Vagina (tissue), 2 donors: ENCODE measurements at places on chromosomes 11 and 22.

DNA sequence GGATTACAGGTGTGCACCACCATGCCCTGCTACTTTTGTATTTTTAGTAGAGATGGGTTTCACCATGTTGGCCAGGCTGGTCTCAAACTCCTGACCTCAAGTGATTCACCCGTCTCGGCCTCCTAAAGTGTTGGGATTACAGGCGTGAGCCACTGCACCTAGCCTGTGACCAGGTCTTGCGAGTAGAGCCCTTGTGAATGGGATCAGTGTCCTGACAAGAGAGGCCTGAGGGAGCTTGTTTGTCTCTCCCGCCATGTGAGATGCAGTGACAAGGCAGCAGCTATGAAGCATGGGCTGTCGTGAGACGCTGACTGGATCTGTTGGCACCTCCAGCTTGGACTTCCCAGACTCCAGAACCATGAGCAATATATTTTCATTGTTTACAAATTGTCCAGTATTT, 69.3 kb downstream of the LRRC32 start:
- peaks cover 50% of the 10 kb centered on the region for H3K4me1 ChIP-seq
- no peaks in the 10 kb centered on the region for H3K36me3 ChIP-seq
- H3K4me3 ChIP-seq = no peak overlapping the region
- no peaks in the 10 kb centered on the region for H3K27me3 ChIP-seq
- peak; percentile 85 for DNase-seq

DNA sequence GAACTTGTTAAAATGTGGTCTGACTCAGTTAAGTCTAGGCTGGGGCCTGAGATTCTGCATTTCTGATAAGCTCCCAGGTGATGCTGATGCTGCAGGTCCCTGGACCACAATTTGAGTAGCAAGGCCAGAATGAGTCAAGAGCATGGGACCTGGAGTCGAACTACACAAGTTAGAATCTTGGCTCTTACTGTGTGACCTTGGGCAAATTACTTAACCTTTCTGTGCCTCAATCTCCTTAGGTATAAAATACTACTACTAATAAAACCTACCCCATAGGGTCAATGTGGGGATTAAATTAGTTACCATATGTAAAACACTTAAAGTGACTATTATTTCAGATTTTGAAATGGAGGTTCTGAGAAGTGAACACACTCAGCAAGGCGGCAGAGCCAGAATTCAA, 34.3 kb downstream of the GDPD5 start:
- DNase-seq = no peak
- H3K36me3 ChIP-seq = no peaks in the 10 kb centered on the region
- H3K4me1 ChIP-seq = no peaks in the 10 kb centered on the region
- H3K27me3 ChIP-seq = no peaks in the 10 kb centered on the region

GRCh38 chr11:75468534-75469340, 35.7 kb upstream of the KLHL35 start:
- no peak for DNase-seq
- H3K4me1 ChIP-seq = peaks cover 23% of the 10 kb centered on the region
- H3K36me3 ChIP-seq = no peaks in the 10 kb centered on the region
- H3K27ac ChIP-seq = no peak overlapping the region
- H3K27me3 ChIP-seq = no peaks in the 10 kb centered on the region

- no peaks in the 10 kb centered on the region for H3K27me3 ChIP-seq
- no peaks in the 10 kb centered on the region for H3K36me3 ChIP-seq
- DNase-seq = no peak
- H3K27ac ChIP-seq = no peak overlapping the region
Observed at GRCh38 chr22:37239336-37240239, 4.5 kb downstream of the RAC2 start.

- no peak overlapping the region for H3K4me3 ChIP-seq
- H3K27me3 ChIP-seq = no peaks in the 10 kb centered on the region
- no peak for DNase-seq
- no peak overlapping the region for H3K27ac ChIP-seq
- H3K36me3 ChIP-seq = no peaks in the 10 kb centered on the region
Observed at GRCh38 chr11:75994616-75995015, 179.6 kb downstream of the UVRAG start.

GRCh38 chr11:66317723-66318599, 1.1 kb upstream of the CD248 start:
- H3K27me3 ChIP-seq = no peaks in the 10 kb centered on the region
- peak overlapping the region; percentile 85 for H3K27ac ChIP-seq
- DNase-seq = no peak
- no peaks in the 10 kb centered on the region for H3K36me3 ChIP-seq
- peak overlapping the region; percentile 58 for H3K4me3 ChIP-seq

DNA sequence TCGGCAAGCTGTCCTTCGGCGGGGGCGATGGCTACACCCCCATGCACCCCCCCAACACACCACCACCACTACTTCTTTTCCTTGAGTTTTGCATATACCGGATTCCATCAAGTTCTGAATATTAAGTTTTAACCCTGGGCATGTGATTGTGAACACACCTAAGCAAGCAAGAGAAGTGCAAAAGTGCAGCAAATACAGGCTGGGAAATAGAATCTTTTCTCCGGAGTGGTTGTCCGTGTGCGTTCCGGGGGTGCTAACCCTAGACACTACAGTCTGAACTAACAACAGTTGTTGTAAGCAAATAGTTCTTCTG, 574 bp downstream of the PRSS23 start:
- peaks cover 42% of the 10 kb centered on the region for H3K4me1 ChIP-seq
- no peaks in the 10 kb centered on the region for H3K36me3 ChIP-seq
- peak overlapping the region; percentile 79 for H3K4me3 ChIP-seq
- H3K27ac ChIP-seq = peak overlapping the region; percentile 92

GRCh38 chr11:30062103-30062502, 45.3 kb upstream of the KCNA4 start:
- no peak for DNase-seq
- H3K27me3 ChIP-seq = no peaks in the 10 kb centered on the region
- no peak overlapping the region for H3K27ac ChIP-seq
- H3K36me3 ChIP-seq = no peaks in the 10 kb centered on the region
- no peak overlapping the region for H3K4me3 ChIP-seq

- H3K36me3 ChIP-seq = peaks cover 33% of the 10 kb centered on the region
- H3K4me1 ChIP-seq = no peaks in the 10 kb centered on the region
- H3K27me3 ChIP-seq = no peaks in the 10 kb centered on the region
Observed at GRCh38 chr22:38290347-38290746, 17.5 kb upstream of the TMEM184B start.

DNA sequence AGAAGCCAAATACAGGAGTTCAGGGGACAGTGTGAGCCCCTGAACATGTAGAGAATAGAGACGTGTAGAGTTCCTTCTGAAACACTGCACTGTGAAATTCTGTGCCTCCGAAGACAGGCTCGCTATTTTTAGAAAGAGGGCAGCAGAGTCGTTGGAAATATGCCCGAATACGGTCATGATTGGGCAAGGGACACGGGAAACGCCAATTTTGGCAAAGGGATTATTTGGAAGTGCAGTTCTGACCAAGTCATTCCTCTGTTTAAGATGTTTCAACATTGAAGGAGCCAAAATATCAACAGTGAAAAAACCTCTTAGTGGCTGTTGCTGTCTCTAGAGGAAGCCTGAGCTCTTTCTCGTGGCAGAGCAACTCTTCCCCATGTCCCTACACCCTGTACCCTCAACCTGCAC, 9.5 kb upstream of the CBX6 start:
- peaks cover 32% of the 10 kb centered on the region for H3K4me1 ChIP-seq
- peak overlapping the region; percentile 14 for H3K4me3 ChIP-seq
- peak overlapping the region; percentile 81 for H3K27ac ChIP-seq
- no peaks in the 10 kb centered on the region for H3K36me3 ChIP-seq
- DNase-seq = peak; percentile 91
- no peaks in the 10 kb centered on the region for H3K27me3 ChIP-seq

- no peak for DNase-seq
- H3K27ac ChIP-seq = no peak overlapping the region
- H3K36me3 ChIP-seq = no peaks in the 10 kb centered on the region
- H3K4me1 ChIP-seq = no peaks in the 10 kb centered on the region
Observed at GRCh38 chr11:82003671-82004515, 729.8 kb downstream of the FAM181B start.

GRCh38 chr11:94504689-94505293, 7.5 kb upstream of the C11orf97 start:
- H3K27ac ChIP-seq = no peak overlapping the region
- H3K27me3 ChIP-seq = no peaks in the 10 kb centered on the region
- no peak overlapping the region for H3K4me3 ChIP-seq
- H3K36me3 ChIP-seq = peaks cover 13% of the 10 kb centered on the region
- DNase-seq = no peak
- no peaks in the 10 kb centered on the region for H3K4me1 ChIP-seq

DNA sequence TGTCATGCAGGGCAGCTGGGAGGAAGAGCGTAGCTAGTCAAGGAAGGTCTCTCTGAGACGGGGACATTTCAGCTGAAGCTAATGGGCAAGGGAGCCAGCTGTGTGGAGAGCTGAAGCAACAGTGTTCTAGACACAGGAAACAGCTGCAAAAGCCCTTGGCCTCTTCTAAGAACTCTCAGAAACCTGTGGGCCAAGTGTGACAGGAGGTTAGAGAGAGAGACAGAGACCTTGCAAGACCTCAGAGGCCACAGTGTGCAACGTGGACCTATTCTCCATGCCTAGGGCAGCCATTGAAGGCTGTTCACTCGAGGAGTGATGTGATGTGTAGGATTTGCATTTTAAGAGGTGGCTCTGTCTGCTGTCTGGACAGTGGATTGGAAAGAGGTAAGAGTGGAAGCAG, 48.7 kb upstream of the TNRC6B start:
- no peak for DNase-seq
- H3K27ac ChIP-seq = no peak overlapping the region
- peaks cover 28% of the 10 kb centered on the region for H3K36me3 ChIP-seq
- no peaks in the 10 kb centered on the region for H3K27me3 ChIP-seq

DNA sequence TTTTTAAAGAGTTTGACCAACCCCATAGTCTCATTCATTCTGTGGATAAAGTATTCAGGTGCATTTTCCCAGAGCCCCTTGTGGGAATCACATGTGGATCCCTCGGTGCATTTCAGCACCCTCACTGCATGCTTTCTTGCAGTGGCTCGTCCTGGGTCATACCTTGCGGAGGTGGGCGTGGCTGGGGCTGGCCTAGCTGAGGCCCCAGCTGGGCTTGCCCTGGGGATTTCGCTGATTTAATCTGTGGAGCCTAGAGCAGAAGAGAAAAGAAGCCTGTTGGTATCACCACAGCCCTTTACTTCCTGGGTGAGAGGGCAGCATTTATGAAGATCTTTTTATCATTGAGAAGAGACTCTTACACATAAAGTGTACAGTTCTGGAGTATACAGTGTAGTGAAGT, 53.1 kb downstream of the FBXO7 start:
- no peak overlapping the region for H3K27ac ChIP-seq
- H3K36me3 ChIP-seq = no peaks in the 10 kb centered on the region
- H3K27me3 ChIP-seq = no peaks in the 10 kb centered on the region
- DNase-seq = no peak

- peaks cover 9% of the 10 kb centered on the region for H3K4me1 ChIP-seq
- peak within 1 kb of the TSS; percentile 93 for H3K4me3 ChIP-seq
- H3K27ac ChIP-seq = peak within 1 kb of the TSS; percentile 77
- no peaks in the 10 kb centered on the region for H3K27me3 ChIP-seq
- H3K36me3 ChIP-seq = no peaks in the 10 kb centered on the region
Observed at GRCh38 chr22:29553351-29554224, at the start of gene THOC5. Gene THOC5, minus strand, starts transcription at chr22:29553757. Its CDS starts 4,610 bp downstream, at chr22:29549147.

GRCh38 chr11:130190371-130190881, 30.8 kb downstream of the ST14 start:
- H3K27ac ChIP-seq = no peak overlapping the region
- H3K36me3 ChIP-seq = no peaks in the 10 kb centered on the region
- no peaks in the 10 kb centered on the region for H3K27me3 ChIP-seq
- DNase-seq = no peak

GRCh38 chr11:120332822-120333716, 3.1 kb upstream of the ARHGEF12 start:
- H3K36me3 ChIP-seq = no peaks in the 10 kb centered on the region
- no peak overlapping the region for H3K4me3 ChIP-seq
- peak overlapping the region; percentile 30 for H3K27ac ChIP-seq
- H3K4me1 ChIP-seq = peaks cover 37% of the 10 kb centered on the region
- no peak for DNase-seq

DNA sequence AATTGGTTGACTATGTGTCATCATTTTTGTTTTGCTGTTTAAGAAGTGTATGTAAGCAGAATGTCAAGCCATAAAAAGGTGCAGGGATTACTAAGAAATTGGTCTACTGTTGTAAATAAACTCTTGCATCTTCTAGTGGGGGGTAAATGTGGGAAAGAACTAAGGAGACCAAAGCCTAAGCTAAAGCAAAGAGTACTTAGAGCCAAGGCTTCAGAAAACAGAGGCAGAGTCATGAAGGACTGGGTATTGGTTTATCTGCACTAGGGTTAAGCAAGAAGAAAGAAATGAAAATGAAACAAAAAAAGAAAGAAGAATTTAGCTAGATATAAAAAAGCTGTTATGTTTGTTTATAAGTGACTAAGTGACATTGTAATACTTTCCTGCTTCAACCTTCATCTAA, 628.1 kb downstream of the METTL15 start:
- no peaks in the 10 kb centered on the region for H3K36me3 ChIP-seq
- H3K27ac ChIP-seq = no peak overlapping the region
- DNase-seq = no peak
- no peaks in the 10 kb centered on the region for H3K4me1 ChIP-seq
- no peaks in the 10 kb centered on the region for H3K27me3 ChIP-seq

GRCh38 chr11:6602096-6602940, 1.1 kb downstream of the RRP8 start:
- DNase-seq = no peak
- H3K36me3 ChIP-seq = peaks cover 38% of the 10 kb centered on the region

- H3K4me3 ChIP-seq = peak overlapping the region; percentile 94
- H3K36me3 ChIP-seq = no peaks in the 10 kb centered on the region
- H3K27ac ChIP-seq = peak overlapping the region; percentile 96
- peaks cover 92% of the 10 kb centered on the region for H3K4me1 ChIP-seq
Observed at GRCh38 chr11:76787911-76788596, 4.9 kb downstream of the TSKU start.

DNA sequence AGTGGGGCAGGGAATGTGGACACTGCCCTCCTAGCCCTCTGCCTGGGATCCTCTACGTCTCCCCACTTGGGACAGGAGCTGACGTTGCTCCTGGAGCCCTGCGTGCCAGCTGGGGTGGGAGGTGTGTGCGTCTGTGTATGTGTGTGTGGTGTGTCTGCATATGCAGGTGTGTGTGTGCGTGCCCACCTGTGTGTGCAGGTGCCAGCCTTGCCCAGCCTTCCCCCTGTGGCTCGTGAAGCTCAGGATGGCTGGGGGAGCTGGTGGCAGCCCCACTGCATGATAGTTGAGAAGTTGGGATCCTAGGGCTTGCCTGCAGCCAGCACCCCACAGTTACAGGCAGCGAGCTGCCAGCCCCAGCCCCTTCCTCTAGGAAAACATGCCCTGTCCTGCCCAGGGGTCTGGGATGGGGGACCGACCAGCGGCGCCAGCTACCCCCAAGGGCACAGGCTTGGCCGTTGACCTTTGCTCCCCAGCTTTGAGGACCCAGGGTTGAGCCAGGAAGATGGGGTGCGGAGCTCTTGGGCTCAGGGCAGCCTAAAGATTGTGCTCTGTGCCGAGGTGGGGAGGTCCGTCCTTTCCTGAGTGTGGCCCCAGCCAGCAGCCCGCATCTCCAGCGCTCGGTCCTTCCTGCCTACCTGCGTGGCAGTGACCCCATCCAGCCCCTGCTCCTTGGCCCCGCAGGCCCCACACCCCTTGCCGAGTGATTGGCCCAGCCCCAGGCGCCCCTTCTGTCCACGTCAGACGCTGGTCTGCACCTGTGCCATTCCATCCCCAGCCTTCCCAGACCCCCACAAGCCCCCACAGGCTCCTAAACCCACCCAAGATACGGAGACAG, 15.7 kb downstream of the BRSK2 start:
- no peak for DNase-seq
- H3K36me3 ChIP-seq = no peaks in the 10 kb centered on the region
